ENCODE measurements at places on chromosomes 16 and 17.

- no peak for DNase-seq
Measured at GRCh38 chr16:6018848-6019489, 921.4 kb upstream of the EEF2KMT start.

DNA sequence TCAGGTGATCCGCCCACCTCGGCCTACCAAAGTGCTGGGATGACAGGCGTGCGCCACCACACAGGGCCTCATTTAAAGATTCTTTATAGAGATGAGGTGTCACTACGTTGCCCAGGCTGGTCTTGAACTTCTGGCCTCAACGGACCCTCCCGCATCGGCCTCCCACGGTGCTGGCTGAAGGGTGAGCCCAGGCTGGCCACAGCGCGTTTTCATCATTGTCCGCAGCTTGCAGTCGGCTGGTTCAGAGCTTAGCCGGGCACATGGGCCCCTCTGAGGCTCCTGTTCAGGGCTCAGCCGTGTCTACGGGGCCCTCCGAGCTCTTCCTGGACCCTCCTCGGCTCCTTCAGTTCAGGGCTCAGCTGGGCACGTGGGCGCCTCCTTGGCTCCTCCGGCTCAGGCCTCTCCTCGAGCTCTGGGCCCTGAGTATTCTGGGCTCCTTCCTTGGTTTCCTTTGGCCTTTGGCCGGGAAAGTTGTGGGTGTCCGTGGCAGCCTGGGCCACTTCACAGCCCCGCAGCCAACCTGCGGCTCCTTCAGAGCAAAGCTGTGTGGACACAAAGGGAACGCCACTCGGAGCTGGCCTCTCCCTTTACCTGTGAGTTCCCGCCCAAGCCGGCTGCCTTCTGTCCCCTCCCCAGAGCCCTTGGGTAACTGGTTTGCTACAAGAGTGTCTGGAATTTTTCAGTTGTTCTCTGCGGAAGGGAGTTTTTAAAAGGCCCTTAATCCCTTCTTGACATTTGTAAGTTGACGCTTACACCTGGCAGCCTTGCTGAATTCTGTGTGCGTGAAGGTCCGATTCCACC lies 1.2 kb upstream of the MSLN start:
- DNase-seq: no peak

DNA sequence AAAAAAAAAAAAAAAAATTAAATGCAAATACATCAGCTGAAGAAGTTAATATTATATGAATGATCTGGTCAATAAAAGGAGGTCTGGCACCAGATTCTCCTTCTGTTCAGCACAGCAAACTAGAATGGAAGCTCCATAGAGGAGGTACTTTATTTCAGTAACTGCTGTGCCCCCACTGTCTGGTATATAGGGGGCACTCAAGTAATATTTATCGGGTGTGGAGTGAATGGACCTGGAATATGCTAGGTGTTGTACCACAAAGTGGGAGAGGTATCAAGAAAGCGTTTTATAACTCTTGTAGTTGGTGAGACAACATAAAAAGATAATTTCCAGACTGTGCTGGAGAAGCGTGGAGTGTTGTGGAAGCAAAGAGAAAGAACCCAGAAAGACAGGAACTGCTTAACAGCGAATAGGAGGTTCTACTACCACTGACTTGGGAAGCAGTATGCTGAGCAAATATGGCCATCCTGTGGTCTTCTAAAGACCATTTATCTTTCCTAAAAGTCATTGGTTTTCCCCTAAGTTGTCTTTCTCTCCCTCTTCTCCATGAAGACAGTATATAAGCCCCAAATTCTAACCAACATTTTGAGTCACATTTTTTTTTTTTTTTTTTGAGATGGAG lies 12.2 kb upstream of the PRKCA start:
- no peak for DNase-seq

DNA sequence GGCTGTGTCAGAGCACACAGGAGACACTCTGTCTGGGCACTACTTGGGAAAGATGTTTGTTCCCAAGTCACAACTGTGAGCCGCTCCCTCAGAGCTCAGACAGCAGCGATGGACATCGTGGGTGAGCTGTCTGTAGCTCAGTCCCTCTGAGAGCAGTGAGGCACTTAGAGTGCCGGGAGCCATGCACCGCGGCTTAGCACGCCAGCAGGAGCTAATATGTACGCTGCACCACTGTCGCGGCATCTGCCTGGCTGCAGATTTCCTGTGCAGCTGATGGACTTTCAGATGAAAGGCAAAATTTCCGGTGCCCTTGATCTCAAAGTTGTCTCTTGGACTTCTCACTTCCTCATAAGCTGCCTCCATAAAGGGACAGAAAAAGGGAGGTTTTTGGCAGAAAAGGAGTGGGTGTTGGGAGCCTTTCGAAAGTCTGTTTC lies 92.8 kb upstream of the ZNF469 start:
- no peak for DNase-seq

GRCh38 chr17:81295676-81296381 lies 722 bp upstream of the SLC38A10 start:
- DNase-seq: peak; percentile 64

GRCh38 chr17:57068222-57068658 lies 16.8 kb upstream of the AKAP1 start:
- DNase-seq: no peak

- peak; percentile 17 for DNase-seq
Measured at GRCh38 chr17:59001158-59001814, 105.4 kb downstream of the TRIM37 start.

- no peak for DNase-seq
Measured at GRCh38 chr16:14140923-14141322, 69.8 kb downstream of the MRTFB start.

- DNase-seq: no peak
Measured at GRCh38 chr17:29039764-29040598, 3.0 kb upstream of the PIPOX start.

GRCh38 chr17:12536021-12536420 lies 129.7 kb upstream of the MYOCD start:
- DNase-seq: no peak

DNA sequence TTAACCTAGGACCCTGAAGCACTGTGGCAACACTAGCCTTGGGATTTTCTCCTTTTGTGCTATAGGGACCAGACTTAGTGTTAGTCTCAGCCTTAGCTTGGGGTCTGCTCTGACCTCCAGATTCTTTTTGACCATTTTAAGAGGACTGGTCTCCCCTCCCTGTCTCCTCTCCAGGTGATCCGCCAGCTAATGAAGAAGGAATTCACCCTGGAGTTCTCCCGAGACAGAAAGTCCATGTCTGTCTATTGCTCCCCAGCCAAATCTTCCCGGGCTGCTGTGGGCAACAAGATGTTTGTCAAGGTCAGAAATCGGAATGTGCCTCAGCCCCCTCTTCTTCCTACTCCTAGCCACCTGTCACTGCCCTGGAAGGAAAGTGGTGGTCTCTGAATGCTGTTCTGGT lies 19.5 kb downstream of the ATP2A1 start:
- DNase-seq: no peak

Measured in frontal cortex (tissue), 4 donors.